ENCODE measurements at places on chromosomes 5 and 9.

DNA sequence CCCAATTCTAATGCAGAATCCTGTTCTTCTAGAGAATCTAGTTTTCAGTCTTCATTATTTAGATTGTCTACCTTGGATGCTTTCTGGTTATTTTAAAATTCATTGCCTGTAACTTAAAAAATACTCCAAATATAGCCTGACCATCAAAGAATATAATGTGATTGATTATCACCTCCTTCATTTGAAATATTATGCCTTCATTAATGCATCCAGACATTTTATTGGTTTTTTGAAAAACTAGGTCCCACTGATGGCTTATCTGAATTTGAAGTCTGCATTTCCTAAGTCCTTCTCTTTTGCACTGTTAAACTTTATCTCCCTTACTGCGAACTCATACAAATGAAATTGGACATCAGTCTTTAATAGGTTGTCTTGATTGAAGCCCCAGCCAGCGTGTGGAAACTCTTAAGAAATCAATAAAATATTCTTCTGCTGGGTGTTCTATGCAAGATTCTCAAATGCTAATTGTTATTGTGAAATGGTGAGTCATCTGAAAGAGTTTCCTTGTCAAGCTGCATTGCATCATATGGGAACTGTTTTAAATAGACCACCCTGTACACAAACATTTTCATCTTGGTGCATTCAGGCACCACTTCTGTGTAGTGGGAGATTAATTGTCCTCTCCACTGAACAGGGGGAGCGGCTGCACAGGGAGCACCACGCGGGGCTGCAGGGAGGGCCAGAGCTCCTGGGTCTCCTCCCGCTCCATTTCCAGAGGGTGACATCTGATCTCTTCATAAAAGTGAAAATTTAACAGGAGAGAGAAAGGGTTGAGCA, 92.3 kb upstream of the FANCC start:
- DNase-seq, result no peak

DNA sequence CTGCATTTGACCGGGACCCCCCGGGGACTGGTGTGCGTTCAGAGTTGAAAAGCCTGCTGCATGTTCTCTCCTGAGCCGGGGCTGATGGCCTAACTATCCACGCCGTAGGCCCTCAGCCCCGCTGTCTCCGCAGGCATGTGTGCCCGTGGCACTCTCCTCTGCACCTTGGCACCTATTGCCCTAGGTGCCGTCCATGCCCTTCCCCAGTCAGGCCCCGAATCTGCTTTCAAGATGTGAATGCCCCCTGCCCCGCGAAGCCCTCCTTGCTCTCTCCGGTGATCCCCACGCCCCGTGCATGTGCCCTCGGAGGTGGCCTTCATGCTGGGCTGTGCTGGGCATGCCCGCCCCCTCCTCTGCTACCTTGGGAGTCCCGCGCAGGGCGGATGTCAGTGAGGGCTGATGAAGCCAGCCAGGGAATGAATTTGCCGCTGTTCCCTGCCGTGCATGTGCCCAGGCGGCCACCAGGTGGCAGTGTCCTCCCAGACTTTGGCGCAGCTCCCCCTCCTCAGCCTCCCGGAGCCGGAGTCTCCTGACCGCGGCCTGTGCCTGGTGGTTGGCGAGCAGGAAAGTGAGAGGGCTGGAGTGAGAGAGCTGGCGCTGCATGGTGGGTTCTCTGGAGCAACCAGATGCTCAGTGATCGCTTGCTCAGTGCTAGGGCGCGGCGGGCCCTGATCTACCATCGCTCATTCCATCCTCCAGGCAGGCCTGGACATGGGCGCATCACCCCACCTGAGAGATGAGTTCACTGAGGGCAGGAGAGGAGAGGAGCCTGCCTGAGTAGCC, 112.9 kb upstream of the LMX1B start:
- DNase-seq, result peak; percentile 92

- no peak for DNase-seq
These were observed 107.5 kb downstream of the NREP start for GRCh38 chr5:111649516-111649915.

- no peak for DNase-seq
These were observed 11.7 kb downstream of the CER1 start for GRCh38 chr9:14710804-14711203.

GRCh38 chr5:180786531-180787398, 15.8 kb downstream of the MGAT1 start:
- DNase-seq, result no peak
